ENCODE measurements at places on chromosomes 7 and 10.

DNA sequence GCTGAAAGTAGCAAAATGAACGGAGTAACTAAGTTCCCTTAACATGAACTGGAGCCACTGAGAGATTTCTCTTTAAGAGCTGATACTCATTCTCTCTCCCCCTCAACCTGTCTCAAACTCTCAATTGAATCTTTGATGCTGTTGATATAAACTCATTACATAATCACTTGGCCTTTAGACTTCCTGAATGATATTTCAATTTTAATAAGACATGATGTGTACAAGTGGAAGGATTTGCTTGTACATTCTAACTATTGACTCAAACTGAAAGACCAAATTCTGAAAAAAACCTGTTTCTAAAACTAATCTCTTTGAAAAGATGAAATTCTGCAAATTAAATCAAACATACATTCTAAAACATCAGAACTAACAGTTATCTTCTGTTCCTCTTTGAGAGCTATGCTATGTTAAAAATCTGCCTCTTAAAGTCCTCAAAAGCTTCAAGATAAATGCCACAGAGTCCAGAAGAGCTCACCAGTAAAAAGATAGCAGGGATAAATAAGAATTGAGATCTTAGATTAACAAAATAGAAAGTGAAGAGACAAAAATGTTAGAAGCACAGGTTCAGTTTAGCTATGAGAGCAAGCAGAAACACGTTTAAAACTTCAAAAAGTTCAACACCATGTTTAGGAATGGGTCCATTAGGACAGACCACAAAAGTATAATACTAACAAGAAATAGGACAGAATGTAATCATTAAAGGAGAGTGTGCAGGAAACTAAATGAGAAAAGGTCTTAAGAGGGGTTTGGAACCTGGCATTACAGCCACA, 46.1 kb downstream of the TNPO3 start:
- no peak for DNase-seq

DNA sequence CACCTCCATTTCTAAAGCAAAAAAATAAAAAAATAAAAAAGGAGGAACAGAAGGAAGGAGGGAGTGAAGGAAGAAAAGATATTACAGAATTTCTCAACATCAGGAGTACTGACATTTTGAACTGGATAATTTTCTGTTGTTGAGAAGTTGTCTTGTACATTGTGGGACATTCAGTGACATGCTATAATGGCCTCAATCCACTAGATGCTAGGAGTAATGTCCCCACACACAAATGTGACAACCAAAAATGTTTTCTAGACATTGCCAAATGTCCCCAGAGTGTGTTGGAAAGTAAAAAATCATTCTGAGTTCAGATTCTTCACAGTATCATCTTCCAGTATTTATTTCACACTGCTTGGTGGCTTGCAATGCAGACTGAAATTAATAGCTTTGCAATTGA, 6.5 kb downstream of the ZNF438 start:
- no peak for DNase-seq

GRCh38 chr10:61747307-61747706, 84.6 kb downstream of the CABCOCO1 start:
- DNase-seq, result no peak

- DNase-seq, result no peak
These were observed 90.2 kb downstream of the UBE3C start for GRCh38 chr7:157228864-157229422.

GRCh38 chr10:125157505-125157904, 2.9 kb downstream of the CTBP2 start:
- DNase-seq, result no peak

GRCh38 chr7:23472046-23472445, 1.8 kb upstream of the IGF2BP3 start:
- no peak for DNase-seq

- DNase-seq, result no peak
These were observed 31.9 kb upstream of the C10orf53 start for GRCh38 chr10:49647554-49647953.

GRCh38 chr10:112961609-112962008, 11.6 kb downstream of the TCF7L2 start:
- no peak for DNase-seq

GRCh38 chr10:45433716-45434469, 59.9 kb downstream of the ALOX5 start:
- DNase-seq, result no peak

- no peak for DNase-seq
These were observed 75.5 kb downstream of the ZNF777 start for GRCh38 chr7:149385195-149385950.

- DNase-seq, result no peak
These were observed 68.1 kb downstream of the RNF216 start for GRCh38 chr7:5713124-5713912.

DNA sequence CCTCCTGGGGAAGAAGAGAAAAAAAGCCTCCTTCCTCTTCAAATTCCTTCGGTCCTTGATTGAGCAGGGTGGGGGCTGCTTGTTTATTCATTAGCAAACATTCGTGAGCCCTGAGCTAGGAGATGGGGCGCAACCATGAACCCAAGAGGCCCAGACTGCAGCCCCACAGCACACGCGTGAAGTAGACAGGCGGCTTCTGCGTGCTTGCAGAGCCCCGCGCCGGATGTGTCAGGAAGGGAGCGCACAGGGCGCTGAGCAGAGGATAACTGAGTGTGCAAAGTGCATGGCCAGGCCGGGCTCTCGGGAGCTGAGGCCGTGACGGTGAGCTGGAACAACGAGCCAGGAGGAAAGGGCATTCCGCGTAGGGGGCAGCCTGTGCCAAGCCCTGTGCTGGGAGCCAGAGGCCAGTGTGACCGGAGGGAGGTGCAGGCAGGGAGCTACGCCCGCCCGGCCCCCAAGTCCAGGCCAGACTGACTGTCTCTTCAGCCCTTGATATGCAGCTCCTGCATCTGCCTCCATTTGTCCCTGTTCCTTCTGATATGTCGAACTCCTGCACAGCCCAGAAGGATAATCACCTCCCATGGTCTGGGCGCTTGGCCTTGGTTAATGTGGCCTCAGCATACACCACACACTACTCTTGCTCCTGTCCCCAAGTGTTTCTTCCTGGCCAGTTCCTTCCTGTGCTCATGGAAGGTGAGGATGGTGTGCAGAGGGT, 4.6 kb downstream of the FOXL3 start:
- DNase-seq, result no peak

GRCh38 chr10:14385596-14386593, 55.2 kb upstream of the FRMD4A start:
- no peak for DNase-seq

- no peak for DNase-seq
These were observed 79.3 kb upstream of the KMT2E start for GRCh38 chr7:104934665-104935064.

DNA sequence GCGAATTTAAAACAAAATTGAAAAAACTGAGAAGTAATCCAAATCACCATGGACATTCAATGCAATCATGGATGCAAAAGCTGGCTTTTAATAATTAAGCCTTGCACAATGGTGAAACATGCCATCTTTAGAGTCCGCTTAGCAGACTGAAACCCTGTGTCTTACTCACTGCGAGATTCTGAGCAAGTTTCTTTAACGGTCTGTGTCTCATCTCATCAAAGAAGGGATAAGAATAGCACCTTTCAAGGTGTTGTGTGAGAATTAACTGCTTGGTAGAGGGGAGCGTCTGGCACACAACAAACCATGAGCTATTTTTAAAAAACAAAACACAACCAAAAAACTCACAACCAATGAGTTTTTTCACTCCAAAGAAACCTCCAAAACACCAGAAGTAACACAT, 21.4 kb downstream of the ACBD7 start:
- DNase-seq, result no peak

DNA sequence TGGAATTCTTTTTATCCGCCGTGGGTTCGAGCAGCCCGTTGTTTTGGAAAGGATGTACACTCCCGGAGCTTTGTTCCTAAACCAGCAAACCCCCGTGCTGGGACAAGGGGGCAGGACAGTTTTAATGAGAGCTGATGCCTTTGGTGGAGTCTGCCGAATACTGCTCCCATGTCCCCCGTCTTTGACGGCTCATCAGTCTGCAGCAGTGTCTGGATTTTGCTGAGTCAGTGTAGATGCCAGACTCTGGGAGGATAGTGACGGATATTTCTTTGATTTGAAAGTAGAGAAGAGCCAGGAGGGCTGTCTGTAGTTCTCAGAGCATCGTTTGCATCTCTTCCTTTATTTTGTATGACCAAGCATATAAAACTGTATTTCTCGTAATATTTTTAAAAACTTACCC, 74.9 kb upstream of the BTBD16 start:
- DNase-seq, result no peak
